NCI-H460 (cell line): ENCODE measurements at places on chromosomes 1 and 21.

GRCh38 chr1:193322211-193322610, 135.8 kb upstream of the B3GALT2 start:
- peak; percentile 72 for DNase-seq

GRCh38 chr1:204581759-204582158, 65.6 kb downstream of the MDM4 start:
- DNase-seq, result no peak

GRCh38 chr21:23543333-23543732, 2063.9 kb downstream of the MRPL39 start:
- no peak for DNase-seq

DNA sequence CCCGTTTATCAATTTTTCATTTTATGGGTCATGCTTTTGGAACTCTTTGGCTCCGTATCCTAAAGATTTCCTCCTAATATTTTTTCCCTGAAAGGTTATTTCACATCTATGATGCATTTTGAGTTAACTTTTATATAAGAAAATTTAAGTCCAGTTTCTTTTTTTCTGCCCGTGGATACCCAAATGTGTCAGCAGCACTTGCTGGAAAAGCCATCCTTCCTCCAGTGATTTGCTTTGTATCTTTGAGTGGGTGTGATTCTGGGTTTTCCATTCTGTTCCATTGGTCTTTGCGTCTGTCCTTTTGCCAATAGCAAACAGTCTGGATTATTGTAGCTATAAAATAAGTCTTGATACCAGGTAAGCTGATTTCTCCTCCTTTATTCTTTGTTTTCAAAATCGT, 15.6 kb upstream of the ABCG1 start:
- DNase-seq, result no peak

DNA sequence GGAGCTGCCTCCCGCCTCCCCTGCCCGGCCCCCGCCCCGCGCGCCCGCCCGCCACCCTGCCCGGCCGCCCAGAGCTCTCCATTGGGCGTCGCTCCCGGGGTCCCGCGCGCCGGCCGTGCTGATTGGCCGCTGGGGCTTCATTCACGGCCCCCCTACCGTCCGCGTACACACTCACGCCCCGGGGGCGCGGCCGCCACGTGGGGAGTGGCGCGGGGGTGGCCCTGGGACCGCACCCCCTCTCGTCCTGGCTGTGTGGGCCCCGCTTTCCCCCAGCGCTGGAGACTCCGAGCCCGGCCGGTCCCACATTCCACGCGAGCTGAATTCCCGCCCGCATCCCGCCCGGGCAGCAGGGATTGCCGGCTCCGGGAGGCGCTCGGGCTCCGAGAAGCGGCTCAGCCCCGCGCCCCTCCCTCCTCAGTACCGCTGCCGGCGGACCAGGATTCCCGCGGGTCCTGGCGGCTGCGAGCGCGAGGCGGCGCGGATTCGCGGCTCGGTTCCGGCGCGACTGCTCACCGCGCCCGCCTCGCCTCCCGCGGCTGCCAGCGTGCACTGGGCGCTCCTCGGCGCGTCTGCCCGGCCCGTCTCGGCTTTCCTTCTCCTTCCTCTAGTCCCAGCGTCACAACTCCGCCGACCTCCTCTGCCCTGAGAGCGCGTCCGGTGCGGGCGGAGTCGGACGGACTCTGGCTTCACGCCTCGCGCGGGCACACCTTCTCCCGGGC, 450 bp upstream of the POU3F1 start:
- peak; percentile 50 for DNase-seq

GRCh38 chr1:220526294-220526693, 1.6 kb upstream of the MARK1 start:
- DNase-seq, result peak; percentile 18

DNA sequence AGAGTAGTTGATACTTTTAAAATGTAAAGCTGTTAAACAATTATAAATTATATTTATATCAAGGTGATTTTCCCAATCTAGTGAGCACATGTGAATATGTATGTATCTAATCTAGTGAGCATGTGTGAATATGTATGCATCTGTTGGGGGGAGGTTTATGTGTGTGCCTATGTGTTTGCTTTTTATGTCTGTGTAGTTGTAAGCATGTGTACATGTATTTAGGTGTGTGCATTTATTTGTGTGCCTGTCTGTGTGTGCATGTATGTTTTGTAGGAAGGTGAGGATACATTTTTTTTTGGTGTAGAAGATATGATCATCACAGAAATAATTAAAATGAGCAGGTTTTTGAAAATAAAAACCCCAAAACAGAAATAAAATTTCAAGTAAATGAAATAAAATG, 318.9 kb upstream of the CHRM3 start:
- DNase-seq, result no peak

DNA sequence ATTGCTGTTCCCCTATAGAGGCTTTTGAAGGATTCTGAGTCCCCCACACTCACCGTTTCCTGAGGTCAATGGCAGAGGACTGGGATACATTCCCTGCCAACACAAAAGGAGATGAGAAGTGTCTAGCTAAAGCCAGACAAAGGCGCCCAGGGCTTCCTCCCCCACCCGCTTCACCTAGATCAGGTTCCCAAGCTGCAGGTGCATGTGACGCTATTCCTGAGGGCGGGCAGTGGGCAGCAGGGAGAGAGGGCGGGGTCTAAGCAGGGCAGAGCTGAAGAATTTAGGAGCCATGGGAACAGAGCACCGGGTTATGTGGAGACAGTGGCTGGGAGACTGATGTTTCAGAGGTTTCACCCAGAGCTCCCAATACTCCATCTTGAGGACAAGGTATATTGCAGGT, 6.0 kb upstream of the ARHGEF2 start:
- DNase-seq, result no peak

DNA sequence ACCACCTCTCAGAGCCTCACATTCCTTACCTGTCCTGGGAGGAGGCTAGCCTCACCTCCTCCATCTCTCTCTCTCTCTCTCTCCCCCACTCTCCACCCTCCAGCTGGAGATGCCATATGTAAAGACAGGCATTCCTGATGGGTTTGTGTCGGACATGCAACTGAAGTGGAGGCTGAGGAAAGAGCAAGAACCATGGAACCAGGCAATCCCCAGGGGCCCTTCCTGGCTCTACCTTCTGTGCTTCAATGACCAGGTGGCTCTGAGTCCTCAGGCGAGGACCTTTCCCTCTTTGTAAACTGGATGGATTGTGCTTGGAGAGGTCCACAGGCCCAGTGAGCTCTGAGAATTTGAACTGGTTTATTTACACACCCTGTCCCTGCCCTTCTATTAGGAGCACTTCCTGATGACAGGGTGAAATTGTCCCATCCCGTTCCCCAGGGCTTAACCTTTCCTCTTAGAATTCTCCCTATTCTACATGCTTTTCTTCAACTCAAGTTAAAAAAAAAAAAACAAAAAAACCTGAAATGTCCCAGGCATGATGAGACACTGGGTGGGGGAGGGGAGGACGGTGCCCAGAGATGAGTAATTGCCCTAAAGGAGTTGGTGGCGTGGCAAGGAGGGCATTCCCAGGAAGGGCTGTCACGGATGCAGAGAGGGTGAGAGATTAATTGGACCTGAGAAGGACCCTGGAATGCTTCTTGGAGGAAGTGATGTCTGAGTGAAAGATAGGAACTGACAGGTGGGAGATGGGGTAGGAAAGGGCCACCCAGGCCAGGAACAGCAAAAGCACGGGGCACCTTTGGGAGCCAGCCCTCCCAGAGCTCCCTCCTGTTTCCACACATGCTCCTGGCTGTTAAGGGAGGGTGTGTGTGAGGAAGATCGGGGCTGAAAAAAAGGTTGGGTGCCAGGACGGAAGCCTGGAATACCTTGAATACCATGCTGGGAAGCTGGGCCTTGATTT, 50.2 kb upstream of the WASF2 start:
- peak; percentile 76 for DNase-seq

- peak; percentile 37 for DNase-seq
These were observed 773 bp downstream of the CNST start for GRCh38 chr1:246566813-246567645.
